ENCODE measurements at places on chromosomes 4 and X.
A peak's percentile ranks its signal among the peaks of the same experiment; 100 is the strongest.

DNA sequence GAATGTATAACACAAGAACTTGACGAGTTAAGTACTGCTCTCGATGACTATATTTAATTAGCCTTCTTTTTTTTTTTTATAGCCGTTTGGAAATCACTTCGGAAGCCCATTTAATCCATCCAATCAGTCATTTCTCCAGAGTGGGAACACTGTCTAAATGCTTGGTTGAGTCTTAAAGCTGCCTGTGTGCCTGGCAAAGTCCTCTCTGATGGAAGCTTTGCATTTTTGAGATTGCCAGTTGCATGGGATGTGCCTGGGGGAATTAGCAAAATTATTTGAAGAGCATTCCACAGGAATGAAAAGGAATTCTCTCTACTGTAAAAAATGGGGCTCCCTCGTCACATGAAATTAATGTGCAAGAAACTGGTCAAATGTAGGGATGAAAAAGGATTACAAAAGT is 398.8 kb upstream of the RPS6KA3 start:
- DNase-seq, result no peak

GRCh38 chrX:9586992-9587392 is 122.1 kb downstream of the TBL1X start:
- DNase-seq, result no peak

GRCh38 chr4:41539711-41540110 is 1.8 kb downstream of the LIMCH1 start:
- no peak for DNase-seq

DNA sequence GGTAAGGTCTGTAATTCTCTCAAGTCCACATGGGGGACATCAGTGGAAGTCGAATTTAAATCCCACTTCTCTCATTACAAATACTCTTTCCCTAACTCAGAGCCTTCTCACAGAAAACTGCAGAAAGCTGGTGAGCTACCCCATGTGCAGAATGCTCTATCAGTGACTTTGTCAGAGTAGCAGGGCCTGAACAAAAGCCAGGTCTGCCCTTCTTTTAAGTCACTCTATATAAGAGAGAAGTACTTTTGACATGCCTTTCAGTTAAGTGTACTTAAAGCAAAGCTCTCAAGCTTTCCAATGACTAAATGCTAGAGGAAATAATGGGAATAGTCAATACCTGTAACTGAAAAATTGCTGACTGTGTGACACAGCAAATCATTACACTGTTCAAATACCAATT is 323.1 kb downstream of the KCNIP4 start:
- no peak for DNase-seq

DNA sequence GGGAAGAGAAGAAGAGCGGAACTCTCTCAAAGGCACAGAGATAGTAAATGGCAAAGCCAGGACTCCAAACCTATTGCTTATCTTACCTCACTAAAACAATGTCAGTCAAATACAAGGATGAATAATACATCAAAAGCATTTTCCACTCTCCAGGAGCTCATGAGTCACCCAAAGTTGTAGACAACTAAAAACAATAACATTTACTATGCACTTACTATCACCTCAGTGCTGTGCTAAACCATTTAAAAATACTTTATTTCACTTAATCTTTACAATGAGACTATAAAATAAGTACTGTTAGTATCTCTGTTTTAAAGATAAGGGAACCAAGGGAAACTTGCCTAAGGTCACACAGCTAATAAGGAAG is 163.2 kb upstream of the SPANXC start:
- DNase-seq, result no peak

DNA sequence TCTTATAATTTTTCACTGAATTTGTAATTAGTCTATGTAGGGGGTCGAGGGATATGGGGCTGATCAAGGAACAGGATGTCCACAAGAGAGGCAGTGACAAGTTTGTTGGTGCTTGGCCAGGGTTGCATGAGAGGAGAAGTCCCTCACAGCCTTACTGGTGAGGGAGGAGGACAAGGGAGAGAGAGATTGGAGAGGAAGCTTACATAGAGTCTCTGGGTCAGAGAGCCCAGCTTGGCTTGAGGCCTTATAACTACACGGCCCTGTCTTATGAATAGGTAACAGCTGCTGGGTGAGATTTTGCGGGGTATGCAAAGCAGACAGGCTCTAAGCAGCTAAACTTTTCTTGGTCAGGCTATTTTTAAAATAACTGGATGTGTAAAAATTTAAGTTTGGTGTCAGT is 37.9 kb upstream of the OTUD4 start:
- no peak for DNase-seq

- peak; percentile 43 for DNase-seq
These were observed 290.8 kb upstream of the GIMD1 start for GRCh38 chr4:106659371-106659770.

GRCh38 chr4:42531341-42532030 is 125.4 kb downstream of the ATP8A1 start:
- DNase-seq, result no peak

GRCh38 chr4:75254745-75255144 is 259.5 kb downstream of the RCHY1 start:
- peak; percentile 40 for DNase-seq

DNA sequence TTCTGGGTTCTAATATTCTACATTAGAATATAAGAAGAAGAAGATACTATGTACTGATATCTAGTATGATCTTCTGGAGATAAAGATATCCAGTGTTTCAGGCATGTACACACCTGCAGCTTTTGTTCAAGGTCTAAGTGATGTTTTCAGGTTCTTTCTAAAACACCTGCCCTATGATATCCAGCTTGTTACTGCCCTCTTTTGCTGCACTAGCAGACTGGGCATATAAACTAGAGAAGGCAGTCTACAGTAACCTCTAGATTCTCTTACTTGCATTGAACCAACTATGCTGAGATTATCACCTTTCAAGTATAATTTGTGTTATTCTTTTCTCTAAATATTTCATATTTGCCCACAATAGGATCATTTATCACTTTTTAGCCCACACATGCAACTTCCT is 1.9 kb upstream of the FRYL start:
- DNase-seq, result no peak
